Activated CD4-positive, alpha-beta memory T cell treated with anti-CD3 and anti-CD28 coated beads, Interleukin-2, amount 10 ng/mL, durations not matched to agents 7 days and 5 days (primary cell): ENCODE measurements at places on chromosomes 13 and 19. TPM values are rescaled to one million over a fixed set of nuclear protein-coding genes. Genes with fewer than 3 reads are reported as not detected.

Gene SYNE4
- total RNA-seq: 2.5 TPM

DNA sequence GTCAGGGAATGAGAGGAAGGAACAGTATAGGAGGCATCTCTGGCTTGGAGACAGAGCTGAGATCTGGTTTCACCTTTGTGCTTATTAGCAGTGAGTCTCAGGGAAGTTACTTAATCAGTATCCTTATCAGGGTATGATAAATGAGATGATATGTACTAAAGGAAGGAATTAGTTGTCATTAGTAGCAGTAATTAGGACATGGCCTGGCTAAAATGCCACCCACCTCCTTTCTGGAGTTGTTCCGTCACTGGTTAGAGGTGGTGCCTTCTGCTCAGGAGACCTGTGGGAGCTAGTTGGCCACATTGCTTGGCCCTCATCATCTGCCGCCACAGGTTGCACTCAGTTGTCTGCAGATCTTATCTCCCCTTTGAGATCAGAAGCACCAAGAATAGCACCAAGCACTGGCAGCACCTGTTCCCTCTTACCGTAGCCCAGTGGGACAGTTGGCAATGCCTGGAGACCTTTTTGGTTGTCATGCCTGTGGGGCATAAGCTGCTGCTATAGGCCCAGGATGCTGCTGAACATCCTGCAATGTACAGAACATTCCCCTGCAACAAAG lies 4.7 kb downstream of the GPATCH1 start:
- H3K36me3 ChIP-seq: peaks cover 18% of the 10 kb centered on the region
- H3K27me3 ChIP-seq: no peaks in the 10 kb centered on the region
- H3K4me1 ChIP-seq: peaks cover 26% of the 10 kb centered on the region
- no peak for DNase-seq
- no peak overlapping the region for H3K4me3 ChIP-seq

GRCh38 chr19:52297601-52298364 lies 814 bp downstream of the ZNF480 start:
- H3K4me1 ChIP-seq: peaks cover 18% of the 10 kb centered on the region
- DNase-seq: no peak
- no peaks in the 10 kb centered on the region for H3K27me3 ChIP-seq
- H3K36me3 ChIP-seq: peaks cover 73% of the 10 kb centered on the region
- H3K4me3 ChIP-seq: peak overlapping the region; percentile 91
- H3K27ac ChIP-seq: peak overlapping the region; percentile 92

DNA sequence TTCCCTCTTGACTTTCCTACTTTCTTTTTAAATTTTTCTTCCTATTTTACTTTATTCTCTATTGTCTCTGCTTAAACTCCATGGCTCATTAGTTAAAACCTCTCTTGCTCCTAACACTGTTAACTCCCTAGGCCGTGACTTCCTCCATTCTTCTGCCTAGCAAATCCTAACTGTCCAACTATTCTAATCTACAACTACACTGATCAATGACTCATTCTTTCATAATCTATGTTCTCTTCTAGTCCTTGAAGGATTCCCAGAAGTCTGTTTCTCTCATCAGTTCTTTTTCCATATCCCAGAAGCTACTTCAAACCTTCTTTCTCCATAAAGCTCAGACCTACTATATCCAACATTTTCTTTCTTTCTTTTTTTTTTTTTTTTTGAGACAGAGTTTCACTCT lies 66.9 kb downstream of the MICU2 start:
- no peak for DNase-seq
- no peaks in the 10 kb centered on the region for H3K27me3 ChIP-seq
- H3K27ac ChIP-seq: no peak overlapping the region
- H3K36me3 ChIP-seq: peaks cover 15% of the 10 kb centered on the region
- no peaks in the 10 kb centered on the region for H3K4me1 ChIP-seq
- H3K4me3 ChIP-seq: no peak overlapping the region

Gene TNNT1
- total RNA-seq: 0.38 TPM
